Spinal cord (tissue), 10 donors: ENCODE measurements at places on chromosomes 7 and 10. TPM values are rescaled to one million over a fixed set of nuclear protein-coding genes. Genes with fewer than 3 reads are reported as not detected.

EXOC4 gene
- total RNA-seq, result 100 TPM

GPR26 gene
- total RNA-seq, result 1.8 TPM

TFR2 gene
- total RNA-seq, result 7.0 TPM

GOLGA7B gene
- 10.8 TPM for total RNA-seq

PRPS1L1 gene
- total RNA-seq, result not detected

DNA sequence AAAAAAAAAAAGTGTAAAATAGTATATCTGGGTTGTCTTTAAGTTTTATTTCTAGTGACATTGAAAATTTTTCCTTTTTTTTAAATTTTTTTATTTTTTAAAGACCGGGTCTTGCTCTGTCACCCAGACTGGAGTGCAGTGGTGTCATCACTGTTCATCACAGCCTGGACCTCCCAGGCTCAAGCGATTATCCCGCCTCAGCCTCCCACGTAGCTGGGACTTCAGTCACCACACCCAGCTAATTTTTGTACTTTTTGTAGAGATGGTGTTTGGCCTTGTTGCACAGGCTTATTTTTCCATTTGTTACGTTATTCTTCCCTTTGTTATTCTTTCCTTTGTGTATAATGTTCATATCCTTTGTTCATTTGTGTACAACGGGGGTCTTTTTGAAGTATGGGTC, 30.1 kb downstream of the TSPAN14 start:
- peaks cover 23% of the 10 kb centered on the region for H3K4me1 ChIP-seq
- no peaks in the 10 kb centered on the region for H3K27me3 ChIP-seq
- H3K4me3 ChIP-seq, result no peak overlapping the region
- H3K36me3 ChIP-seq, result peaks cover 4% of the 10 kb centered on the region
- no peak for DNase-seq

DNA sequence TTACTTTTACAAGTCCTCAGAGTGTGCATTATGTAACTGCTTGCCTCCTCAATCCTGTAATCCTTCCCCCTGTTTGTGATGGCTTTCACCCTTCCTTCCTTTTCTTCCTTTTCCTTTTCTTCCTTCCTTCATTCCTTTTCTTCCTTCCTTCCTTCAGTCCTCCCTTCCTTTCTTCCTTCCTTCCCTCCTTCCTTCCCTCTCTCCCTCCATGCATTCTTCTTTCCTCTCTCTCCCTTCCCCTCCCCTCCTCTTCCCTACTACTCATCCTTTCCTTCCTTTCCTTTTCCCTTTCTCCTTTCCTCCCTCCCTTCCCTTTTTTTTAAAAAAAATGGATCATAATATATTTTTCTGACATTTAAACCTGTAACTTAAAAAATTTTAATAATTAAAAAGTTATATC, 22.2 kb upstream of the ABCA13 start:
- no peaks in the 10 kb centered on the region for H3K4me1 ChIP-seq
- DNase-seq, result no peak
- no peak overlapping the region for H3K4me3 ChIP-seq
- H3K36me3 ChIP-seq, result no peaks in the 10 kb centered on the region

GRCh38 chr7:132397070-132397469, 179.2 kb downstream of the PLXNA4 start:
- no peak overlapping the region for H3K27ac ChIP-seq
- peaks cover 33% of the 10 kb centered on the region for H3K4me1 ChIP-seq
- no peaks in the 10 kb centered on the region for H3K27me3 ChIP-seq
- no peak overlapping the region for H3K4me3 ChIP-seq
- DNase-seq, result no peak
- H3K36me3 ChIP-seq, result no peaks in the 10 kb centered on the region

DNA sequence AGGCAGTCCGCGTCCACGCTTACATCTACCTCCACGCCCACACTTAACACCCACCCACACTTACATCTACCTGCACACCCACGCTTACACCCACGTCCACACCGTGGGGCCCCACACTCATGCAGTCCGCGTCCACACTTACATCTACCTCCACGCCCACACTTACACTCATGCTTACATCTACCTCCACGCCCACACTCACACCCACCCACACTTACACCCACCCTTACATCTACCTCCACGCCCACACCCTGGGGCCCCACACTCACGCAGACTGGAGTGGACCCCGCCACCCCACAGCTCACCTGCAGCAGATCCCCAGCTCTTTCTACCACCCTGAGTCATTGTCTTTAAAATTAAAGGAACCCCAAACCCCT, 32.4 kb upstream of the PWWP2B start:
- H3K4me1 ChIP-seq, result peaks cover 3% of the 10 kb centered on the region
- no peaks in the 10 kb centered on the region for H3K27me3 ChIP-seq
- H3K27ac ChIP-seq, result no peak overlapping the region

- H3K4me3 ChIP-seq, result no peak overlapping the region
- no peaks in the 10 kb centered on the region for H3K36me3 ChIP-seq
- DNase-seq, result no peak
- H3K27me3 ChIP-seq, result no peaks in the 10 kb centered on the region
These were observed 8.6 kb downstream of the IPMK start for GRCh38 chr10:58258977-58259692.

DNA sequence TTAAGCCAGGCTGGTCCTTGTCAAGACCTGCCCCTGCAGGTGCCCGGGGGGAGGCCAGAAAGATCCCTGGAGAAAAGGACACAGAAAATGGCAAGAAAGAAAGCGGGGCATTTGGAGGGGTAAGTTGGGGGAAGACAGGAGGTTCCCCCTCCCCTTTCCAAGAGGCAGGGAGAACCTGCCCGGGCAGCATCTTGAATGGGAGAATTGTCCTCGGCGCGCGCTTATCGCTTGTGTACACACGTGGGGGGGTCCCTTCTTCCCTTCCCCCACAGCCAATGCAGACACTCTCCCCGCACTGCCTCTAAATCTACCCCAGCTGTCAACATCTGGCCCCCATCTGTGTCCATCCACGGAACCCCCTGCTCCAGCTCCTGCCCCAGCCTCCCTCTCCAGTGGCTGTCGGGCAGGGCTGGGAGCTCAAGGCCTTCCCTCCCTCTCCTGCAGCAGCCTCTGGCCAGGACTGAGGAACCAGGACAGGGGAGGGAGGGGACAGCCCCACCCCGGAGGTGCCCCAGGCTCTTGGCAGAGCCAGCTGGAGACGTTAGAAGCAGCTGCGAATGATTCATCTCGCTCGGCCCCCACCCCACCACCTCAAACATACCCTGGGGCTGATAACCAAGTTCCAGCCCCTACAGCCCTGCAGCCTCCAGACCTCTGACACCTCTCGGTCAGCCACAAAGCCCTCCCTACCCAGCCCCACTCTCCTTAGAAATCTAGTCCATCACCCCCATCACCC, 25.3 kb downstream of the EPHB4 start:
- no peak overlapping the region for H3K27ac ChIP-seq
- H3K4me1 ChIP-seq, result peaks cover 25% of the 10 kb centered on the region
- DNase-seq, result no peak
- peaks cover 33% of the 10 kb centered on the region for H3K36me3 ChIP-seq

DNA sequence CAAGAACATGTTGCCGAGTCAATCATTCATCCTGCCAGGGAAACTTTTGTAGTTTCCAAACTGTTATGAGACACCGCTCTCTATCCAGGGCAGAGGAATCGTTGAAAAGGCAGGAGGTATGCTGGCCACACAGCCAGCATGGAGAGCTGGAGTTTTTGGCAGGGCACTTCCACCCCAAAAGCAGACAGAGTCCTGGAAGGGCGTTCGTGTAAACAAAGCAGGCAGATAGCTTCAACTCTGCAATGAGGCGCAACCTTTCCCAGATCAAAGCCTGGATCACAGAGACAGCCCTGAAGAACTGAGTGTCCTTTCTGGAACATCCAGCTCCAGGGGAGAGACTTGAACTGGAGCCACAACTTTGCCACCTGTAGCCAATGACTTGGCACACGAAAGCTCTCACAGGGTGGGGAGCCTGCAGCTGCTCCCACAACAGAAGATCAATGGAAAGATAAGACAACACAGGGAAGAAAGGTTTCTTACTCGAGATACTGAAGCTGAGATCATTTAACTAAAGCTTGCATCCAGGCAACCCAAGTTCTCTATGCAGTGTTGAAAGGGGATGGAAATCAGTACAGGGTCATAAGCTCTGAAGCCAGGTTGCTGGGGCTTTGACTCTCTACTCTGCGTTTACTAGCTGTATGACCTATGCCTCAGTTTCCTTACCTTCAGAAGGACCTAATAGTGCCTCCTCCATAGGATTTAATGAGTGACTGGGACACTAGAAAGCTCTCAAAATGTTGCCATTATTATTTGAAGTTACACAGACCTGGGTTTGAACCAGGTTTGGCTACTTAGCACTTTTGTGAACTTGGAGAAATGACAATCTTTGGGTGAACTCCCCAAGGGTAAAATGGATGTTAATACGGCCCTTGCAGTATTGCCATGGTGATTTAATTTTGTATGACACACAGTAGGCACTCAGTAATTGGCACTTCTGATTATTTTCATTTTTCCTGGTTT, 434.8 kb upstream of the NPVF start:
- no peaks in the 10 kb centered on the region for H3K36me3 ChIP-seq
- peaks cover 19% of the 10 kb centered on the region for H3K27me3 ChIP-seq
- peaks cover 5% of the 10 kb centered on the region for H3K4me1 ChIP-seq
- DNase-seq, result no peak
- no peak overlapping the region for H3K27ac ChIP-seq

GRCh38 chr10:1347962-1348772, 292.0 kb downstream of the WDR37 start:
- H3K4me3 ChIP-seq, result no peak overlapping the region
- H3K27ac ChIP-seq, result no peak overlapping the region
- DNase-seq, result no peak
- H3K4me1 ChIP-seq, result peaks cover 10% of the 10 kb centered on the region
- H3K27me3 ChIP-seq, result no peaks in the 10 kb centered on the region

GRCh38 chr7:77971726-77972125, 173.2 kb downstream of the PHTF2 start:
- H3K4me3 ChIP-seq, result no peak overlapping the region
- H3K36me3 ChIP-seq, result no peaks in the 10 kb centered on the region
- no peak for DNase-seq
- no peak overlapping the region for H3K27ac ChIP-seq

DNA sequence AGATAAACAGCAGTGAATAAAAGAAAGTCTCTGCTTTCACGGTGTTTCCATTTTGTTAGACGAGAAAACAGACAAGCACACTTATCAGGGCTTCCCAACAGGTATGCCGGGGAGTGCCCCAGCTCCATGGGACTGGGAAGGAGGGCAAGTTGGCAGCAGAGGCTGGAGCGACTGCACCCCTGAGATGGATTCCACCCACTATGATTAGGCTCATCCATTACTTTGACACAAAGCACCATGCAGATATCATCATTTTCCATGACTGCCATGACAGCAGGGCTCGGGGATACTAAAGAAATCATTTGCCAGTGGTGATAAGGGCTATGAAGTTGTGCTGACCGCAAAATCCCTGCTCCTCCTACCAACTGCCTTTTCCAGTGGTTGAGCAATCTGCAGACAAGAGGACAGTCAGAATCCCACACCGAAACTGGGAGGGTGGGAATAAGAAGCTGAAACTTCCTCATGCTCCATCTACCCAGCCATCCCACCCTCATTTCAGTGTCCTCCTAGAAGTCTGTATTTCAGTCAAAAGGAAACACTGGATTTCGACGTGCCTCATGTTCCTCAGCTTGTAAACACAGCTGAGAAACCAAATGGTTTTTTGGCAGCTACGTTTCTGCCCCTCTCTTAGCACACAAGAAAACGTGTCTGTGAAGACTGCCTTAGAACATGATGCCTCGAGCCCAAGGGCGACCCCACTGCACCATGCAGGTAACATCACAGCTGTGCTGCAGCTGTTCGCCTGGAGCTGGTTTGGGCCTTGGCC, 15.5 kb downstream of the CREB3L2 start:
- H3K36me3 ChIP-seq, result no peaks in the 10 kb centered on the region
- H3K27me3 ChIP-seq, result no peaks in the 10 kb centered on the region
- peak; percentile 53 for DNase-seq
- peak overlapping the region; percentile 68 for H3K27ac ChIP-seq
- peaks cover 26% of the 10 kb centered on the region for H3K4me1 ChIP-seq

DNA sequence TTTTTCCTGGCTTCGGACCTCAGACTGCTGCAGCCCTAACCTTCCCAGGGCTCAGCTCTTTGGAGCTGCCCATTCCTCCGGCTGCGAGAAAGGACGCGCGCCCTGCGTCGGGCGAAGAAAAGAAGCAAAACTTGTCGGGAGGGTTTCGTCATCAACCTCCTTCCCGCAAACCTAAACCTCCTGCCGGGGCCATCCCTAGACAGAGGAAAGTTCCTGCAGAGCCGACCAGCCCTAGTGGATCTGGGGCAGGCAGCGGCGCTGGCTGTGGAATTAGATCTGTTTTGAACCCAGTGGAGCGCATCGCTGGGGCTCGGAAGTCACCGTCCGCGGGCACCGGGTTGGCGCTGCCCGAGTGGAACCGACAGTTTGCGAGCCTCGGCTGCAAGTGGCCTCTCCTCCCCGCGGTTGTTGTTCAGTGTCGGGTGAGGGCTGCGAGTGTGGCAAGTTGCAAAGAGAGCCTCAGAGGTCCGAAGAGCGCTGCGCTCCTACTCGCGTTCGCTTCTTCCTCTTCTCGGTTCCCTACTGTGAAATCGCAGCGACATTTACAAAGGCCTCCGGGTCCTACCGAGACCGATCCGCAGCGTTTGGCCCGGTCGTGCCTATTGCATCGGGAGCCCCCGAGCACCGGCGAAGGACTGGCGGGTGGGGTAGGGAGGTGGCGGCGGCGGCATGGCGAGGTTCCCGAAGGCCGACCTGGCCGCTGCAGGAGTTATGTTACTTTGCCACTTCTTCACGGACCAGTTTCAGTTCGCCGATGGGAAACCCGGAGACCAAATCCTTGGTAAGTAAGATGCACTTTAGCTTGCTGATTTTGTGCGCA, at the start of gene PLXDC2:
TSS of gene PLXDC2 (plus strand) at position 22 of the 820 bp plus-strand sequence.
- peaks cover 17% of the 10 kb centered on the region for H3K4me1 ChIP-seq
- peaks cover 12% of the 10 kb centered on the region for H3K27me3 ChIP-seq
- H3K4me3 ChIP-seq, result peak within 1 kb of the TSS; percentile 97
